Heart left ventricle (tissue), 16 donors: ENCODE measurements at places on chromosomes 13 and 19. TPM values are rescaled to one million over a fixed set of nuclear protein-coding genes. Genes with fewer than 3 reads are reported as not detected.

DNA sequence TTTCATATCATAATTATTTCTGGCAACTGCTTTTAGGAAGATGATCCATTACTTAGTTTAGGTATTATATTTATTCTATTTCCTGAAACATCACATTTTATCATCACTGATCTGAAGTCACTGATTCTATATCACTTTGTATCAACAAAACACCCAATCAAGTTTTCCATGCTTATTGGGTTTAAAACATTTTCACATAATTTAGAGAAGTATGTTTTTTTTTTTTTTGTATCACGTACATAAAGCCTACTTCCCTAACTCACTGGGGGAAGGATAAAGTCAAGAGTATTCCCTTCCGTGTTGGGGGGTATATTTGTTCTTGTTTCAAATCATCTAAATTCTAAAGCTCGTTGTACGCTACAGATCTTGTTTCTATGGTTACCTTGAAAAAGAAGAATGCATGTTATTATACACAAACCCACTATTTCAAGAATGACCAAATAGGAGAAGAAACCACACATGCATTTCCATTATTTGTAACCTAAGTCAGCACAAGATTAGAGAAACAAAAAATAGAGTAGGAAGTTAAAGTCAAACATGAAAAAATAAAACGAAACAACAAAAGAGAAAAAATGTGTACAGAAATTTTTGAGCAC is 637.2 kb upstream of the MIR17HG start:
- no peaks in the 10 kb centered on the region for H3K4me1 ChIP-seq
- no peak overlapping the region for H3K4me3 ChIP-seq
- H3K27ac ChIP-seq, result no peak overlapping the region
- H3K27me3 ChIP-seq, result no peaks in the 10 kb centered on the region
- DNase-seq, result no peak

GRCh38 chr13:103168901-103169508 is 102.8 kb upstream of the SLC10A2 start:
- H3K27me3 ChIP-seq, result no peaks in the 10 kb centered on the region
- no peak overlapping the region for H3K27ac ChIP-seq
- no peak overlapping the region for H3K4me3 ChIP-seq
- no peak for DNase-seq

DNA sequence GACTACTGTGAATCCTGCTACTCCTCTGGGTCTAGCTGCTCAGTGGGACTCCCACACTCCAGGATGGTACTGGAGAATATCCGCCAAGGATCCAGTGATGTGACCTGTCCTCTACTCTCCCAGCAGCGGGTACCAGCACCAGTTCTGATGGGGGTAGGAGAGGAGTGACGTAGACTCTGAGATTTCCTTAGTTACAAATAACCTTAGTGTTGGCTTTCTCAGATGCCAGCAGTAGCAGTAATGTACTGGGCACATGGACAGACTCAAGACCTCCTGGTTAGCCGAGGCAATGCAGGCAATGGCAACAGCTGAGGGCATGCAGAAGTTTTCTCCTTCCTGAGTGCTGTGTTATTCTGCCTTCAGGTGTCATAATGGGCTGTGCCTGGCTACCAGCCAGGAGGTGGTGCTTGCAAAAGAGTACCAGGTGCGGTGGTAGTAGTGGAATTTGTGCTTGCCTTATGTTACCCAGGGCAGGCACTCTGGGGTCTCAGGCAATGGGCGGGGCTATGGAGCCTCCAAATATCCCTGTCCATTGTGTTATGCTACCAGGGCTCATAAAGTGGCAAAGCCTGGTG is 105.3 kb upstream of the KLF5 start:
- no peak for DNase-seq
- no peak overlapping the region for H3K4me3 ChIP-seq
- no peaks in the 10 kb centered on the region for H3K36me3 ChIP-seq

- peaks cover 18% of the 10 kb centered on the region for H3K4me1 ChIP-seq
- H3K27ac ChIP-seq, result peak overlapping the region; percentile 84
- no peaks in the 10 kb centered on the region for H3K27me3 ChIP-seq
- H3K36me3 ChIP-seq, result peaks cover 17% of the 10 kb centered on the region
- DNase-seq, result peak; percentile 58
Measured at GRCh38 chr19:40663695-40664692, 26.5 kb downstream of the NUMBL start.

- H3K27me3 ChIP-seq, result no peaks in the 10 kb centered on the region
- no peaks in the 10 kb centered on the region for H3K36me3 ChIP-seq
- no peak overlapping the region for H3K27ac ChIP-seq
- no peaks in the 10 kb centered on the region for H3K4me1 ChIP-seq
Measured at GRCh38 chr13:106052200-106052767, 483.2 kb downstream of the EFNB2 start.

GRCh38 chr13:26909477-26909876 is 148.9 kb upstream of the GPR12 start:
- H3K27ac ChIP-seq, result no peak overlapping the region
- H3K36me3 ChIP-seq, result no peaks in the 10 kb centered on the region
- H3K27me3 ChIP-seq, result no peaks in the 10 kb centered on the region
- no peak for DNase-seq
- H3K4me3 ChIP-seq, result no peak overlapping the region

- H3K27ac ChIP-seq, result no peak overlapping the region
- DNase-seq, result no peak
- H3K4me3 ChIP-seq, result no peak overlapping the region
- no peaks in the 10 kb centered on the region for H3K27me3 ChIP-seq
- H3K36me3 ChIP-seq, result no peaks in the 10 kb centered on the region
Measured at GRCh38 chr13:44278166-44278565, 95.5 kb upstream of the SERP2 start.

DNA sequence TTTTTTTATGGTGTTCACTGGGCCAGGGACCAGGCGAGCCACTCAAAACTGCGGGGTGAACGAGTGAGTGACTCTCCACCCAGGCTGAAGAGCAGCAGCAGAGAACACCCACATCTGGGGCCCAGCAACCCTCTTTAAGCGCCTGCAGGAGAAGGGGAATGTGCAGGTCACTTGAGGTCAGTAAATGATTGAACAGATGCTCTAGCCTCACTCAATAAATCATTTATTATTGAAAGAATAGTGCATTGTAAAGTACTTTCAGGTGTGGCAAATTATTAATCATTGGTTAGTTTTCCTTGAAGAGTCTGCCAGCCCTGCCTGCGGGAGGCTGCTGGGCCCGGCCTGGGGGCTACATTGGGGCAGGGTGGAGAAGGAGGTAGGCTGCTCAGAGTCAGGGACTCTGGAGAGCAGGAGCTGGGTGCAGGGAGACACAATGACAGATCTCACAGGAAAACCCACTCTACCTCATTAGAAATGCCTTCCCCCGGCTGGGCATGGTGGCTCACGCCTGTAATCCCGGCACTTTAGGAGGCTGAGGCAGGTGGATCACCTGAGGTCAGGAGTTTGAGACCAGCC is 42.5 kb downstream of the ABCC4 start:
- no peaks in the 10 kb centered on the region for H3K36me3 ChIP-seq
- H3K27me3 ChIP-seq, result no peaks in the 10 kb centered on the region
- no peak overlapping the region for H3K27ac ChIP-seq
- DNase-seq, result no peak
- no peaks in the 10 kb centered on the region for H3K4me1 ChIP-seq
- no peak overlapping the region for H3K4me3 ChIP-seq

DNA sequence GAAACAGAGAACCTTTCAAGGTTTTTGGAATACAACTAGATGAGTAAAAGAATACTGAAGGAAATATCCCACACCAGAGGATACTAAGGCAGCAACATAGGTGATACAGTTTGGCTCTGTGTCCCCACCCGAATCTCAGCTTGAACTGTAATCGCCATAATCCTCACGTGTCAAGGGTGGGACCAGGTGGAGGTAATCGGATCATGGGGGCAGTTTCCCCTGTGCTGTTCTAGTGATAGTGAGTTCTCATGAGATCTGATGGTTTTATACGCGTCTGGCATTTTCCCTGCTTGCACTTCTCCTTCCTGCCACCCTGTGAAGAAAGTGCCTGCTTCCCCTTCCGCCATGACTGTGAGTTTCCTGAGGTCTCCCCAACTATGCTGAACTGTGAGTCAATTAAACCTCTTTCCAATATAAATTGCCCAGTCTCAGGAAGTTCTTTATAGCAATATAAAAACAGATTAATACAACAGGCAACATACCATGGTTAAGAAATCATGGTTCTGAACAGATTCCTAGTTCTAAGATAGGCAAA is 97.0 kb downstream of the ABCC4 start:
- H3K27ac ChIP-seq, result no peak overlapping the region
- no peaks in the 10 kb centered on the region for H3K36me3 ChIP-seq
- no peaks in the 10 kb centered on the region for H3K4me1 ChIP-seq
- H3K4me3 ChIP-seq, result no peak overlapping the region
- H3K27me3 ChIP-seq, result no peaks in the 10 kb centered on the region
- DNase-seq, result no peak

- H3K36me3 ChIP-seq, result no peaks in the 10 kb centered on the region
- H3K27ac ChIP-seq, result no peak overlapping the region
- no peak overlapping the region for H3K4me3 ChIP-seq
Measured at GRCh38 chr19:54329476-54330165, 9.3 kb downstream of the LILRA4 start.

The BSPH1 gene
- not detected for total RNA-seq

The ZNF665 gene
- total RNA-seq, result 0.51 TPM

The DIRAS1 gene
- 91.6 TPM for total RNA-seq

The USHBP1 gene
- total RNA-seq, result 5.6 TPM

The ZNF560 gene
- not detected for total RNA-seq
